ENCODE measurements at places on chromosomes 5 and 9.

- no peak for DNase-seq
Observed at GRCh38 chr9:112056996-112057395, 118.1 kb downstream of the SUSD1 start.

GRCh38 chr9:108654566-108654965 lies 201.2 kb downstream of the ACTL7B start:
- DNase-seq, result no peak

- no peak for DNase-seq
Observed at GRCh38 chr5:96081276-96081858, 119.7 kb upstream of the ELL2 start.

DNA sequence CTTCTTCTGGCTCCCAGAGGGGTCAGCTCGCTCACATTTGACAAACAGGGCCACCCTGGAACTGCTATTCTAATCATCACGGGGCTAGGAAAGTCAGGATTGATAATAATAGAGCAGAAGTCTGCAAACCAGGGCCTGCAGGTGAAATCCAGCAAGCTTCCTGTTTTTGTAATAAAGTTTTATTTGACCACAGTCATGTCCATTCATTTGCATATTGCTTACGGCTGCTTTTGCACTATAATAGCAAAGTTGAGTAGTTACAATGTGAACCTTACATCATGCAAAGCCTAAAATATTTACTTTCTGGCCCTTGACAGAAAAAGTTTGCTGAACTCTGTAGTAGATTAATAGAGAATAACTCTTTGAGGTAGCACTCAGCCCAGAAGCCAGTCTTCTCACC lies 63.2 kb upstream of the CTXN3 start:
- DNase-seq, result no peak

GRCh38 chr9:14608540-14608939 lies 84.7 kb downstream of the ZDHHC21 start:
- no peak for DNase-seq

GRCh38 chr9:71108937-71109336 lies 12.5 kb downstream of the TRPM3 start:
- no peak for DNase-seq

DNA sequence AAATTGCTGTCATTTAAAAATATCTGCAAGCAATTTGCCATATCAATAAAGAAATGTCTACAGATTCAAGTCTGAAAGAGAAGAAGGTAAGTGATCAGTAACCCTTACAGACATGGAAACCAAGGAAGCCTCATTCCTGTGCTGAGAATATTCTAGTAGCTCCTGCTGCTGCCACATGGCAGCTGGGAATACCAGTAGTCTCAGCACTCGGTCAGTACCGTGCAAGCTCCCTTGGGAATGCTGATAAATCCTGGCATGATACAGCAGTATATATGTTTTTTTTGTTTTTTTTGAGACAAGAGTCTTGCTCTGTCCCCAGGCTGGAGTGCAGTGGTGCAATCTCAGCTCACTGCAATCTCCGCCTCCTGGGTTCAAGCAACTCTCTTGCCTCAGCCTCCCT lies 27.9 kb downstream of the NANS start:
- DNase-seq, result no peak
